Stimulated activated CD8-positive, alpha-beta memory T cell treated with anti-CD3 and anti-CD28 coated beads, Interleukin-7, amount 100 ng/mL, for 4 hours (primary cell): ENCODE measurements at places on chromosomes 7 and 10.

DNA sequence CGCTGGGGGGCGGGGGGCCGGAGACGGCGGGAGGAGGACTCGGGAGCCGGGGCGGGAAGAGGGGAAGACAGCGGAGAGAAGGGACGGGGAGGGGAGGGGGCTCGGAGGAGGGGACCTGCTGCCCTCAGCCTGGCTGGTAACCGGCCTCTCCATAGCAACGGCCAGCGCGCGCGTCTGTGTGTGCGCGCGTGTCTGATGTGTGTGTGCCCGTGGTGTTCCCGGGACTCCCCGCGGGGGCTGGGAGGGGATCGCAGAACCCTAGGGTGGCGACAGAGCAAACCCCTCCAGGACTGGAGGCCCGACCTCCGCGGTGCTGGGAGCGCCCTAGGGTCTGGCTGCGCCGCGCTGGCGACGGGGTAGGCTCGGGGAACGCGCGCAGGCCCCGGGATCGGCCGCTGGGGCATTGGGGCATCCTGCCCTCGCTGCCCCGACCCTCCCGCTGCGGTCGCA is 356.3 kb downstream of the DNAJB6 start:
- DNase-seq, result no peak

DNA sequence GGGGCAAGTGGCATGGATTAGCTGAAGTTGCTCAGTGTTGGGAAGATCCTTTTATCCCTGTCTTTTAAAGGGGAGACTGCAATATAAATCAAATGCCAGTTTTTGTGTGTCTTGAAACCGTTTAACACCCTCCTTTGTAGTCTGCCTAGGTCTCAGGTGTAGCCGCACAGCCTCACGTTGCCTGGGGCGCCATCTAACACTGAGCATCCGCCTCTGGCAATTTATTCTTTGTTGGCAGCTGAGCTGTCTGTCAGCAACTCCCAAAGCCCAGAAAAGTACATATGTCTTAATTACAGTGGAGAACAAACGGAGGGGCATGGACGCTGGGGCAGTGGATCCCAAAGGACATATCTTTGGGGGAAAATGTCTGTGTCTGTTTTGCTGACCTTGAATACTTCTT is 254.7 kb downstream of the STK31 start:
- DNase-seq, result no peak

GRCh38 chr10:108771106-108771505 is 1152.2 kb downstream of the XPNPEP1 start:
- DNase-seq, result no peak

GRCh38 chr7:110944448-110944847 is 146.5 kb upstream of the LRRN3 start:
- DNase-seq, result no peak

DNA sequence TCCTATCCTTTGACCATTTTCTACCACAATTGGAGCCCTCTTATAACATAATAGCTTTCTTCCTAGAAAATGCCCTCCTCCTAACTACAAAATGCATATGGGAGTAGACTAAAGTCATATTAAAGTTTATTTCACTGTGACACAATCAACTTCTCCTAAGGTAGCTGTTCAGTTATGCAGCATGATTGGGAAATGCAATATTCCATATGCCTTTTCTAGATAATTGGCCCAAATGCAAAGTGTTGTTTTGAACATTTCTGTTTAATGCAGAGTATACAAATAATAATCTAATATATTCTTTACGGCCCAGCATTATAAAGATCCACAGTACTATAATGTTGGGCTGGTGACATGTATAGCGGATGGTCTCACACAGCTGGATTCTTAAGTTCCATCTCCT is 205.1 kb downstream of the RAPGEF5 start:
- no peak for DNase-seq

- no peak for DNase-seq
Observed at GRCh38 chr7:121510302-121510701, 114.2 kb upstream of the FAM3C start.

DNA sequence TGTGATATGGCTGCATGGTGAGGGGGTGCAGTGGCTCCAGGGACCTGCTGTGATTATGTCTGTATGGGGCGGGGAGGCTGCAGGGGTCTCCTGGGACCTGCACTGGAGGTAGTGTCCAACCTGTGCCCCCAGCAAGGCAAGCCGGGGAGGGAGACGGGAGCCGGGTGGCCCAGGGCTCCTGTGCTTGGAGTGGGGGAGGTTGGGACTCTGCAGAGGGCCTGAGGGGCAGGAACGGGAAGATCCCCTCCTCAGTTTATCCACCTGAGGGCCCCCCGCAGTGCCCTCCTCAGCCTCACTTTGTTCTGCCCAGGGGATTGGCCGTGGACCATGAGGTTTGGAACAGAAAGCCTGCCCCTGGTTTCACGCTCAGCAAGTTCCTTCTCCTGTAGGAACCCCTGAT is 22.8 kb upstream of the PWWP2B start:
- DNase-seq, result no peak

GRCh38 chr10:102313221-102313896 is 68.0 kb downstream of the GBF1 start:
- DNase-seq, result no peak

DNA sequence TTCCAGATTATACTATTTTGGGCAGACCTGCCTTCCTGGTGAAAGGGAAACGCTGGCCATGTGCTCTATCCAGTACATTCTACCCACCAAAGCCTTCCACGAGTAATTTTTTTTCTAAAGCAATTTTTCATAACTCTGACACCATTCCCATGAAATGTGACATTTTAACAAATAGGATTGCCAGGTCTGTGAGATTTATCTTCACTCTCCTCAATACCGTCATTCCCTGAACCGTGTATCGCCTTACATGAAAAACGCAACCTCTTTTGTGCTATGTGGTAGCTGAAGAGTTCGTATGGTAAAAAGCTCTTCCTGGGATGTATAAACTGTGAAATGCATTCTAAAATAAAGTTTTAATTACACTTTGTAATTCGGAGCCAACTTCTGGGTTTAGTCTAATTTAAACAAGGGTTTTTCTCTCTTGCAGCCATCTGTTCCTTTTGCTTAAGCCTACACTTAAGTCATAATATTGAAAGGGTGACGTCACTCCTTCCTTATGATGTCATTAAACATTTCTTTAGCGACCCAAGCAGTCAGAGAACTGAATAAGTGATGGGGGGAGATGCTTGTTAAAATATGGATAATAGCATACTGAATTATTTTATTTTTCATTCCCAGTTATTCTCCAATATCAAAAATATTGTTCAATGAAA is 27.7 kb downstream of the C1QL3 start:
- DNase-seq, result no peak

DNA sequence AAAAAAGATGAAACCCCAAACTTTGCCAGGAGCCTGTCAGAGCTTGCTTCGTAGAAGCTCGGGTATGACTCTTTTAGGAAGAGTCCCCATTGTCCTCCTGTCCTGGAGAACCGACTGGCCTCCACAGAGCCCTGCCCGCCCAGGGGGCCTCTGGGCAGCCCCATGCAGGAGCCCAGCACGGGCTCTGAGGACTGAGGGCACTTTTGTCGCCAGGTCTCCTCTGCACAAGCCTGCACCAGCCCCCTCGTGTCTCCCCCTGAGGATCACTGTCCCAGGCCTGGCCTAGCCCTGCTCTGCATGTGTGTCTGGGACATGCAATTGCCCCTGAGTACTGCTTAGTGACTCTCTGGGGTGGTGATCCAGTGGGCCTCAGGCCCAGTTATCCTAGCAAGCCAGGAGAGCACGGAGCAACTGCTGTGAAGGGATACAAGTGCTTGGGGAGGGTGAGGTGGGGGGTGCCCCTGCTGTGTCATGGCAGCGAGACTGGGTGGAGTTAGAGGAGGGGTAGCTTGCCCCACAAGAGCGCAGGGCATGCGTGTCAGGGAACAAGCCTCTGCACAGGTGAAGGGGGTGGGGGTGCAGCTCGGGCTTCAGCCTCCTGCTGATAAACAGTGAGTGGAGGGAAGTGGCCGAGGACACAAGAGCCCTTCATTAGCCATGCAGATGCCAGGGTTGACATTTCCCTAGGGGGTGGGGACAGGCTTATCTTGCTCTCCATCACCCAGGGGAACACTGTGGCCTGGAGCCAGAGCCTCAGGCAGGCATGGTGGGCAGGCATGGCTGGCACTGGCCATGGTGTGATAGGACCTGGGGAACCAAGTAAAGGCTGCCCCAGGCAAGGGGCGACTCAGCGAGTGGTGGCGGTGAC is 143.4 kb downstream of the C10orf105 start:
- DNase-seq, result no peak

- no peak for DNase-seq
Observed at GRCh38 chr10:14405076-14406065, 74.6 kb upstream of the FRMD4A start.

DNA sequence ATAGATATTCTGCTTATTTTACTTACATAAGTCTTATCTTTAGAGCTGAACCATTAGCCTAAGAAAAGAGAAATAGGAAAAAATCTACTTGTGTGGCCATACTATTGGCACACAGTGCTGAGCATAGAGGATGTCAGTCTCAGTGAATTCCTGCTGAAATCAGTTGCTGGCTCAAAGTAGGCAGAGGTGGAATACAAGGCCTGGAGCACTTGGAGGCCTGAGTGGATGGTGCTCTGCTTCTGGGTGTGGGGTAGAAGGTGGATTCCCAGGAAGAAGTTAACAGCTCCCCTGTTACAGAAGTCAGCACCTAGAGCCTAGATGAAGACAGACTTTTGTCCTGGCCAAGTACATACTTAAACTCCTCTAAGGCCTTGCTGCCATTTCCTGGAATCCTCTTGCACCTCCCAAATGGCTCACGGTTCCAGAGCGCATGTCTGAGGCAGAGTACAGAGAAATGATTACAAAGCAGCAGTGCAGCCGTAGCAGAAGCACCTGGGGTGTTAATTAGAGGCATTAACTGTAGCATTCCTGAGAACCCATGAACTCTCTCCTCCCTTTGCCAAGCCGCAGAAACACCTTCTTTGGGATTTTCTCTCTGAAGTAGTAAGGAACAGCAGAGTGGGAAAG is 18.0 kb upstream of the XPNPEP1 start:
- no peak for DNase-seq

- DNase-seq, result no peak
Observed at GRCh38 chr7:124818807-124819206, 53.2 kb upstream of the GPR37 start.

GRCh38 chr7:43535810-43536585 is 46.9 kb upstream of the STK17A start:
- no peak for DNase-seq

DNA sequence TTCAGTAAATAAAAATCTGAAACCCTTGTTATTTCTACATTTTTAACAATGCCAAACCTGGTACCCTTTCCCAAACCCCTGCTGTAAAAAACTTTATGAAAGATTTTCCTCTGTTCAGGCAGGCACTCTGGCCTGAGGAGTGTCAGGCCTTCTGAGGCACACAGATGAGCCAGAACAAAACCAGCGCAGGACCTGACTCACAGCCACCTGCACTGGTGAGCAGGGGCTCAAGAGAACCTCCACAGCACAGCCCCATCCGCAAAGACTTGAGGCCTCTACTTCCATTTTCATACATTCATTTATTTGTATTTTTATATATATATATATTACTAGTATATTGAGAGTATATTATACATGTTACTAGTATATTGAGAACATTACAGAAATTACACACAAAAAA is 49.4 kb downstream of the COBL start:
- no peak for DNase-seq
